Stimulated activated naive B cell treated with anti-CD40 and anti-IgM and Interleukin-4, amounts not matched to agents 10 μg/mL and 1 μg/mL and 100 μg/mL, for 72 hours (primary cell): ENCODE measurements at places on chromosomes 7 and 10.

DNA sequence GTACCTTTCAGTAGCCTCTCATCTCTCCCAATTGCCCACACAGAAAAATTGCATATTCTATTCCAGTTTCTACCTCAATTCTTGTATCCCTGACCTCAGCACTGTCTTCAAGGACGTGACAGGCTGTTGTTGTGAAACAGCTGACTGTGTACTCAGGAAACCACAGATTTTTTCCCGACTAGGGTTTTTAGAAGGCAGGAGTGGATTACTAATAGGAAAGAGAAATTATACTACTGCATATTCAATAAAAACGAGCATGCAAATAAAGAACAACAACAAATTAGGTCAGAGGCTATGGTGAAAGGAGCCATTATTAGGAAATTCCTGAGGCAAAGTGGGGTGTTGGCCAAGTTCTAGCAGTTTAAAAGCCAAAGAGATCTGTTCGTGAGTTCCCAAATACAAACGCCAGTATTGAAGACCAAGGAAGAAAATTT is 93.4 kb downstream of the DOCK4 start:
- H3K4me1 ChIP-seq = no peaks in the 10 kb centered on the region
- H3K36me3 ChIP-seq = no peaks in the 10 kb centered on the region
- H3K27me3 ChIP-seq = peaks cover 10% of the 10 kb centered on the region
- H3K4me3 ChIP-seq = no peak overlapping the region
- H3K27ac ChIP-seq = no peak overlapping the region
- no peak for DNase-seq

GRCh38 chr10:69470463-69471384 is 19.5 kb downstream of the TSPAN15 start:
- DNase-seq = no peak
- peaks cover under 1% of the 10 kb centered on the region for H3K4me1 ChIP-seq
- H3K4me3 ChIP-seq = no peak overlapping the region
- peaks cover 36% of the 10 kb centered on the region for H3K27me3 ChIP-seq
- no peak overlapping the region for H3K27ac ChIP-seq

DNA sequence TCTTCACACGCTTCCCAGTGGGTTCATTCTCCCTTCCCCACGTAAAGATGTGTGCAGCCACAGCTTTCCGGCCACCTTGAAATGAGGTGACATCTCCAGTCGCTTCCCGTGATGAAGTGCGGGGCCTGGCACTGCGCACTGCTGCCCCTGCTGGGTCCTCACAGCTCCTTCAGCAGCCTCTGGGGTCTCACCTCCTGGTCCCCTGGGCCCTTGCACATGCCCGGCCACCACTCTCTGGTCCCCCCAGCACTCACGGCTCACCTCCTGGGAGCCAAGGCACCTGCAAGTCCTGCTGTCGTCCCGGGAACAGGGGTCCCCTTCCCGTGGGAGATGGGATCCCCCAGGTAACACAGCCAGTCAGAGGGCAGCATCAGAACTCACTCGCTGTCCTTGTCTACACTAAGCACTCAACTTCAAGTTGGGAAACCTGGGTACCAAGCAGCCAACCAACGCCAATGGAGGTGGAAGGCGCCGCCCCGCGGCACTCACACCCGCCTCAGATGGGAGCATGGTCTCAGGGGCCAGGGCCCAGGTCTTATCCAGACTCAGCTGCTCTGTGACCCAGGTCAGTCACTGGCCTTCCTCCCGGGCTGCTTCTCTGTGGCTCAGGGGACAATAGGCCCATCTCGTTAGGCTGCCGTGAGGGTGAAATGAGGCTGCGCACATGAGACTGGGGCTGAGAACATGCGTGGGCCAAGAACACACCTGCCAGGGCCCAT is 176.2 kb downstream of the PTPRN2 start:
- DNase-seq = no peak
- H3K4me1 ChIP-seq = no peaks in the 10 kb centered on the region
- no peak overlapping the region for H3K27ac ChIP-seq
- no peaks in the 10 kb centered on the region for H3K27me3 ChIP-seq
- H3K36me3 ChIP-seq = no peaks in the 10 kb centered on the region

GRCh38 chr7:141402277-141402996 is 148.8 kb upstream of the AGK start:
- no peaks in the 10 kb centered on the region for H3K36me3 ChIP-seq
- H3K27me3 ChIP-seq = no peaks in the 10 kb centered on the region

DNA sequence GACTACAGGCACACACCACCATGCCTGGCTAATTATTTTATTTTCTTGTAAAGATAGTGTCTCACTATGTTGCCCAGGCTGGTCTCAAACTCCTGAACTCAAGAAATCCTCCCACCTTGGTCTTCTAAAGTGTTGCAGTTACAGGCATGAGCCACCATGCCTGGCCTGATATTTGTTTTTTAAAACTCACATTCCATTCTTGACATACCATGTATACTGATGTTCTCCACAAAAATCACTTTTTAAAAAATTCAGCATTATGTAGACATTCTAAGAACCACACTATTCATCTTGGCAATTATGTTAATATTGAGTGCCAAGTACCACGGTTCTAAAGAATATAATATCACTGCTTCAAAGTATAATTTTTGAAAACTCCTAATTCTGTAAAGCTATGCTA is 43.5 kb downstream of the IDE start:
- H3K4me3 ChIP-seq = no peak overlapping the region
- H3K27me3 ChIP-seq = no peaks in the 10 kb centered on the region
- no peak for DNase-seq
- H3K4me1 ChIP-seq = no peaks in the 10 kb centered on the region
- H3K27ac ChIP-seq = no peak overlapping the region

- H3K27ac ChIP-seq = peak overlapping the region; percentile 93
- peaks cover 3% of the 10 kb centered on the region for H3K36me3 ChIP-seq
- H3K27me3 ChIP-seq = no peaks in the 10 kb centered on the region
- peak; percentile 66 for DNase-seq
- H3K4me1 ChIP-seq = peaks cover 63% of the 10 kb centered on the region
- H3K4me3 ChIP-seq = peak overlapping the region; percentile 51
Observed at GRCh38 chr7:23373151-23374004, 74.2 kb downstream of the MALSU1 start.

DNA sequence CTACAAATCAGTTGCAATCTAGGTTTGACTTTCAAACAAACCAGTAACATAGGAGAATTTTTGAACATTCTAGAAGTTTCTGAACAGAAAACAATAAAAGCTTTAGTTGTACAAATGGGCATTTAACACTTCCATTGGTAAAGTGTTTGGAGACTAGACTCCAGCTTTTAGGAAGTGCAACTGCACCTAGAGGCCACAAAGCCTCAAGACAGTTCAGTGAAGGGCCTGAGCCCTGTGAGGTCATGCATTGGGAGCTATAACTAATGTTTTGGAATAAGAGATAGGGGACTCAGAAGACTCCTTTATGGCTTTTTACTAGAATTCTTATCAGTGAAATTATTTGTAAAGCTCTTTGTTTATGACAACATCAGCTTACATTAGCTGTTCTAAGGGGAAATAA is 3.0 kb upstream of the EPHB6 start:
- H3K4me3 ChIP-seq = no peak overlapping the region
- no peaks in the 10 kb centered on the region for H3K27me3 ChIP-seq
- no peak for DNase-seq
- no peak overlapping the region for H3K27ac ChIP-seq
- H3K36me3 ChIP-seq = no peaks in the 10 kb centered on the region
- peaks cover 17% of the 10 kb centered on the region for H3K4me1 ChIP-seq

DNA sequence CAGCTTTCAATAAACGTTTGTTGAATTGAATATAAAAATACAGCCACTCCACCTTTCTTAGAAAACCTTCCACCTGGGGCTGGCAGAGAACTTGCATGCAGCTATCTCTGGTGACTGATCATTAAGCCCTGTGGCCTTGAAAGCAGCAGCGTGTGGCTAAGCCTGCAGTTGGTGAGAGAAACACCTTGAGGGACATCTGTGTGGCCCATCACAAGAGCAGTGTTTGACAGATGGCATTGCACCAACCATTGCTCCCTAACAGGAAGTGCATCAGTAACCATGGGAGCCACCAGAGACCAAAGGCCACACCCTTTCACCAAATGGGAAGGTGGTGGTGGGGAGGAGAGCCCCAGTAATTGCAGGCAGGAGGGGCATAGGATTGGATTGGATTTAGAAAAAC is 22.4 kb downstream of the RHOBTB1 start:
- H3K4me1 ChIP-seq = peaks cover 7% of the 10 kb centered on the region
- no peaks in the 10 kb centered on the region for H3K27me3 ChIP-seq
- DNase-seq = no peak
- H3K27ac ChIP-seq = no peak overlapping the region
- no peak overlapping the region for H3K4me3 ChIP-seq
- H3K36me3 ChIP-seq = peaks cover 6% of the 10 kb centered on the region

- H3K36me3 ChIP-seq = no peaks in the 10 kb centered on the region
- no peaks in the 10 kb centered on the region for H3K4me1 ChIP-seq
- no peak overlapping the region for H3K4me3 ChIP-seq
- no peaks in the 10 kb centered on the region for H3K27me3 ChIP-seq
- no peak for DNase-seq
Observed at GRCh38 chr7:147639037-147639436, 951.5 kb upstream of the C7orf33 start.

DNA sequence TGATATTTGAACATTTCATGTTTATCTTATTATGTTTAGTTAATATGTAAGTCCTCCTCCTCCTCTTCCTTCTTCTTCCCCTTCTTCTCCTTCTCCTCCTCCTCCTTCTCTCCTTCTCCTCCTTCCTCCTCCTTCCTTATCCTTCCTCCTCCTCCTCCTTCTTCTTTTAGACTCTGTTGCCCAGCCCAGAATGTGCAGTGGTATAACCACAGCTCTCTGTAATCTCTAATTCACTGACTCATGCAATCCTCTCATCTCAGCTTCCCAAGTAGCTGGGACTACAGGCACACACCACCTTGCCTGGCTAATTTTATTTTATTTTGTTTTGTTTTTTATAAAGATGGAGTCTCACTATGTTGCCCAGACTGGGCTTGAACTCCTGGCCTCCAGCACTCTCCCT is 83.4 kb upstream of the ODAD2 start:
- no peak overlapping the region for H3K4me3 ChIP-seq
- no peaks in the 10 kb centered on the region for H3K4me1 ChIP-seq
- peaks cover 10% of the 10 kb centered on the region for H3K36me3 ChIP-seq
- H3K27me3 ChIP-seq = no peaks in the 10 kb centered on the region
- no peak for DNase-seq

DNA sequence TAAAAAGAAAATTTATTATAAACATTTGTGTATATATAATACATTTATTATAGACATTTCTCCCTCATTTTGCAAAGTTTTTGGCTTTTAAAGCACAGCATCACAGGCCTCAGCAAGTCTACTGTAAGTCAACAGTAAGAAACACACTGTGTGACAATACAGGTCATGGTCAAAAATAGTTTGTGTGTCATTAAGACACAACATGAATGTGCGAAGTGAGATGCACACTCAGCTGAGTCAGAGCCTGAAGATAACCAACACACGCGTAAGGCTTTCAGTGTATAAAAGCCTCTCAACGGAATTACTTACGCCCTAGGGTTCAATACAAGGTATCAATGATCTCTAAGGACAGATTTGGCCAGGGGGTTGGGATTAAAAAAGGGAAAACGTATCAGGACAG is 157.6 kb downstream of the PIP4K2A start:
- no peak overlapping the region for H3K27ac ChIP-seq
- no peak overlapping the region for H3K4me3 ChIP-seq
- H3K27me3 ChIP-seq = no peaks in the 10 kb centered on the region
- peaks cover 19% of the 10 kb centered on the region for H3K36me3 ChIP-seq

DNA sequence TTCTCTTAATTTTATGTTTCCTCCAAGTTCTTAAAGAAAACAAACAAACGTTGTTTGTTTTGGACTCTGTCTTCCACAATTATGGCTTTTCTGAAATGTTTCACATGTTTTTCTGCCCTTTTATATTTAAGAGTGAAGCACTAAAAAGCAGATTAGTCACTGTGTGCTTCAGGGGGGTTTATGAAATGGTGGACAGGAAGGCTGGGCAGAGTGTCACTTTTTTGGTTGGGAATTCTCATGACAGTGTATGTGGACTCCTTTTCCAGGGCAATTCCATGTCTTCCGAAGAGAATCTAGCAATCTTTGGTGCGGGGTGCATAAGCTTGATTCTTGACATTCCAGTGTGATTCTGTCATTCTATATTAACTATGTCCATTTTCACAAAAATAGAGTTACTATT is 669.4 kb downstream of the PARD3 start:
- no peaks in the 10 kb centered on the region for H3K36me3 ChIP-seq
- H3K27ac ChIP-seq = no peak overlapping the region
- no peaks in the 10 kb centered on the region for H3K27me3 ChIP-seq
- no peak for DNase-seq

DNA sequence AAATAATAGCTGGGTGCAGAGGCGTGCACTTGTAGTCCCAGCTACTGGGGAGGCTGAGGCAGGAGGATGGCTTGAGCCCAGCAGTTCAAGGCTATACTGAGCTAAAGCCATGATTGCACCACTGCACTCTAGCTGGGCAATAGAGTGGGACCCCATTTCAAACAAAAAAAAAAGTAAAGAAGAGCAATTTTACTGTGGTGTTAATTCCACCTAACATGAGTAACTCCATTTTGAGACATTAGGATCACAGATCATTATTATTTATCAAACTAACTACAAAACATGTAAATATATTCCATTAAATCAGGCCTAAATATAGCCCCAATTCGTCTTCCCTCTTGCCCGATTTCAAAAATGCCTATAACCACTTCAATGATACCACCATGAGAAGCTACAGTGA is 104.8 kb upstream of the TRIM24 start:
- H3K27me3 ChIP-seq = no peaks in the 10 kb centered on the region
- no peak for DNase-seq
- H3K36me3 ChIP-seq = no peaks in the 10 kb centered on the region
- H3K4me1 ChIP-seq = no peaks in the 10 kb centered on the region

- no peak for DNase-seq
- no peak overlapping the region for H3K27ac ChIP-seq
- no peaks in the 10 kb centered on the region for H3K36me3 ChIP-seq
- no peak overlapping the region for H3K4me3 ChIP-seq
- H3K4me1 ChIP-seq = no peaks in the 10 kb centered on the region
- H3K27me3 ChIP-seq = no peaks in the 10 kb centered on the region
Observed at GRCh38 chr10:17062955-17063484, 66.6 kb downstream of the CUBN start.

DNA sequence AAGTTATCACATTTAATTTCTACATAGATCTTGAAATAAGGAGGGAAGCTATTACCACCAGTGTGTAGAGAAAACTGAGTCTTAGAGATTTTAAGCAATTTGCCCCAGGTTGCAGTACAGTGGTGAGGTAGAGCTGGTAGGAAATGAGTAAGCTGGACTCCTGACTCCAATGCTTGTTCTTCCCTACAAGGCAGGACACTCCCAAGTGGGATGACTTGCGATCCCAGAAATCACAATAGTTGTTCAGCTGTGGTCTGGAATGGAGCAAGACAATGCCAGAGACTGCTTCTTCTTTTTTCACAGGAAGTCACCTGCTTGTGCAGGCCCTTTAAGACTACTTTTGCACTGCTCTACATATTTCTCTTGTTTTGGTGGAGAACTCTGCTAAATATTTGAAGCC is 327.2 kb upstream of the BMPER start:
- H3K27me3 ChIP-seq = no peaks in the 10 kb centered on the region
- no peaks in the 10 kb centered on the region for H3K4me1 ChIP-seq
- H3K27ac ChIP-seq = no peak overlapping the region
- peaks cover 17% of the 10 kb centered on the region for H3K36me3 ChIP-seq

DNA sequence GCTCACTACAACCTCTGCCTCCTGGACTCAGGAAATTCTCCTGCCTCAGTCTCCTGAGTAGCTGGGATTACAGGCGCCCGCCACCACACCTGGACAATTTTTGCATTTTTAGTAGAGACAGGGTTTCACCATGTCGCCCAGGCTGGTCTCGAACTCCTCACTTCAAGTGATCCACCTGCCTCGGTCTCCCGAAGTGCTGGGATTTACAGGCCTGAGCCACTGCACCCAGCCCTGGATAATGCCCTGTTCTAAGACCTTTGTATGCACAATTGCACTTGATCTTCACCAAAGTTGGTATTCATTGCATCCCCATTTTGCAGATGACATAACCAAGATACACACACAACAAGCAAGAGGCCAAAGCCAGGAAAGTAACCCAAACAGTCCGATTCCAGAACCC is 97.7 kb upstream of the CARD11 start:
- no peaks in the 10 kb centered on the region for H3K36me3 ChIP-seq
- H3K27me3 ChIP-seq = peaks cover 5% of the 10 kb centered on the region
- DNase-seq = no peak
- no peaks in the 10 kb centered on the region for H3K4me1 ChIP-seq
